ENCODE measurements at places on chromosomes 12 and 14.

DNA sequence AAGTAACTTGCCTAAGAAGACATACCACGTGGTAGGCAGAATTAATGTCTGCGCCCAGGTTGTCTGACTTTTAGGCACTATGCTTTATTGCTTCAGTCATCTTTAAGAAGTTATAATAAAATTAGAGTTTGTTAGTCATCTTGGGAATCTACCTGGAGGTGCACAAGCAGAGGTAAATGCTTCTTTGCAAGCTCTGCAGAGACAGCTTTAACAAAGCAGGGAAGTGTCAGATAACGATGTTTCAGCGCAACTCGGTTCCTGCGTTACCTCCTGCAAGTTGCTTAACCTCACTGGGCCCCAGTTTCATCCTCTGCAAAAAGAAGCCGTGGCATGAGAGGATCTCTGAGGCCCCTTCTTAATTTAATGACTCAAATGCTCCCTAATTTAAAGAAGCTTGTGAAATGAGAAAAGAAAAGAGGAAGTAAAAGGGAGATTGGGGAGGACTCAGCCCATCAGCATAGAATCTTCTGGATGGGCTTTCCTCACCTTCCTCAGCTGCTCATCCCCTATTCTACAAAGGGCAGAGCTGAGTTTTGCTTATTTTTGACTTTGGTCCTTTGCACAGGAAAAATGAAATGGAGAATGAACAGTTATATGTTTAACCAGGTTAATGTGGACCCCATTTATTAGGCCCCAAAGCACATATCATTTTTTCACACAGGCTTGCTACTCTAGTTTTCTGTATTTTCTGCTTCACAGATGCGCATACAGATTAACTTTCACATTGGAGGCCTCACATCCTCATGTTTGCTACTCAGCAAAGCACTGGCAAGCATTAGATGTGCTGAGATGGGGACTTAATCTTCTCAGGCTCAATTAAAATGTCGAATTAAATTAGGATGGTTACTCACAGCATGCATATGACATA is 5.1 kb downstream of the ARHGDIB start:
- H3K4me3 ChIP-seq = peak overlapping the region; percentile 7
- H3K27me3 ChIP-seq = no peaks in the 10 kb centered on the region
- peaks cover 73% of the 10 kb centered on the region for H3K4me1 ChIP-seq
- DNase-seq = no peak
- H3K36me3 ChIP-seq = no peaks in the 10 kb centered on the region
- H3K27ac ChIP-seq = peak overlapping the region; percentile 12

DNA sequence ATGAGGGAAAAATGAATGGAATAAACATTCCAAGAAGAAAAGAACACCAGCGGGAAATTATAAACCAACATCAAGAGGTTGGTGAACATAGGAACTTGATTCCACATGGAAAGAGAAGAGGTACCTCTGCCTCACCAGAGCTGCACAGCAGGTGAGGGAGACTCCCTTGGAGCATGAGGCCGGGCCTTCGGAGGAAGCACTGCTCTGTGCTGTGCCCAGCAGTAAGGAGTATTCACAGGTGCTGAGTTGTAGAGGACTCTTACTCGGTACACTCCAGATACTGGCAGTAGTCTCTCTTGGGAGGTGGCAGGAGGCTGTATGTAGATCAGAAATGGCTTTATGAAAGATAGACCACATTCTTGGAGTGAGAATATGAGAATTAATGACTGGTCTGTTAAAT is 76.0 kb downstream of the NPAS3 start:
- H3K36me3 ChIP-seq = no peaks in the 10 kb centered on the region
- no peaks in the 10 kb centered on the region for H3K4me1 ChIP-seq
- H3K27me3 ChIP-seq = no peaks in the 10 kb centered on the region
- H3K27ac ChIP-seq = no peak overlapping the region
- H3K4me3 ChIP-seq = no peak overlapping the region

DNA sequence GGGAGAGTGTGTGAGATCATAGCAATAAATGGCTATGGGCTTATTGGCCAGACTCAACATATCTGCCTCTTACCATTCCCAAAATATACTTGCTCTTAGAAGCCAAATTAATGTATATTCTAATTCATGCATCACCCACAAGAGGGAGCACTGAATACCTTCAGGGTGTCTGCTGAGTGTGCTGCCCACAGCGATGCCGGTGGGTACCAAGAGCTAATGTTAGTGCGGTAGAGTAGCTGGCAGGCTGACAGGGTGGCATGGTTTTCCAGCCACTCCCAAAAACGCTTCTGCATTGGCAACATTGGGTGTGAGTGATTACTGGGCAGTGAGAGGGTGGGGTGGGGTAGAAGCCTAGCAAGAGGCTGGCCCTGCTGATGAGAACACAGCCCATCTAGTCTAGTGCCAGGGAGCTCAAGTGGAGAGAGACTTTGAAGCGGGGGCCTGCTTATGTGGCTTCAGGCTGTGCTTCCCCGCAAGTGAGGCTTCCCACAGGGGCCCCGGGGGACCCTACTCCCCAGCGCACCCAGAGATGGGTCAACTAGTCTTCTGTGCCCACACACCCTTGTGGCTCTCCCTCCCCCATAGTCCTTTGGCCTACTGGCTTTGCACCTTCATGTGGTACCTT is 9.2 kb upstream of the PLEKHD1 start:
- no peaks in the 10 kb centered on the region for H3K4me1 ChIP-seq
- H3K36me3 ChIP-seq = no peaks in the 10 kb centered on the region
- H3K4me3 ChIP-seq = no peak overlapping the region
- H3K27ac ChIP-seq = no peak overlapping the region
- no peak for DNase-seq

GRCh38 chr12:5570416-5570815 is 138.5 kb downstream of the NTF3 start:
- DNase-seq = no peak
- H3K27ac ChIP-seq = no peak overlapping the region
- no peak overlapping the region for H3K4me3 ChIP-seq
- no peaks in the 10 kb centered on the region for H3K4me1 ChIP-seq
- no peaks in the 10 kb centered on the region for H3K36me3 ChIP-seq

DNA sequence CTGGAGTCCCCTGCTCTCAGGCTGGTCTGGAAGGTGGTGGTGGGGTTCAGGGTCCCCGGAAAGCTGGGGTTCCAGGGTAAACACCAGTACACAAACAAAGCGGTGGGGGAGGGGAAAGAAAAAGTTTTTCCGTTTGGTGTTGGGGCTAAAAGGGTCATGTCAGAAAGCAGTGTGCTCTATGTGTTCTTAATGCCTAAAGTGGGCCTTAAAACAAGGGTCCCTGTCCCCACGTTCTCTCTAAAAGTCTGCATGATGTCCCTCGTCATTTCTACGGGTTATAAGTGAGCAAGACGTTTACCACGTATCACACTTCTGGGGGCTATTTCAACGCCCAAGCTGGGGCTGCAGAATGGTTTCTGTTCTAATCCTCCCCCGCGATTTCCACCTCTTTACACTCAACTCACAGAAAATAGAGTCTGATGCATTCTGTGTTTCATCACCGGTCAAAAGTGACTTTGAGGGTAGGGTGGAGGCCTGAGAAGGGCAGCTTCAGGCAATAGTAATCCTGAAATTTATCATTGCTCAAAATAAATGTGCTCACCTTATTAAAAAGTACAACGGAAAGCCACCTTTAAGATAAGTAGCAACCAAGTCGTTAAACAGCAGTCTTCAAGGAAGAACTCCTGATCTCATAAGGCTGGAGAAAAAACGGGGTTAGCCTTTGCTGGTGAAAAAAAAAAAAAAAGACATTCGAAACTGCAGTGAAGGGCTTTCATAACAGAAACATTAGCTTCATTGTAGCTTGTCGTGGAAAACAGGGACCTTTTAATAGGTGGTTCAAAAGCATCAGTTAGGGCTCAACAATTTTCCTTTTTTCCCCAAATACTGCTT is 63.9 kb upstream of the PTGR2 start:
- no peaks in the 10 kb centered on the region for H3K27me3 ChIP-seq
- peaks cover 66% of the 10 kb centered on the region for H3K4me1 ChIP-seq
- no peaks in the 10 kb centered on the region for H3K36me3 ChIP-seq
- DNase-seq = no peak
- H3K4me3 ChIP-seq = peak overlapping the region; percentile 89

- H3K36me3 ChIP-seq = no peaks in the 10 kb centered on the region
- H3K27ac ChIP-seq = no peak overlapping the region
- H3K4me3 ChIP-seq = no peak overlapping the region
- H3K27me3 ChIP-seq = no peaks in the 10 kb centered on the region
- no peak for DNase-seq
Observed at GRCh38 chr12:69149270-69149669, 90.1 kb upstream of the CPSF6 start.

GRCh38 chr12:40375076-40375475 is 150.3 kb downstream of the LRRK2 start:
- no peaks in the 10 kb centered on the region for H3K4me1 ChIP-seq
- H3K27ac ChIP-seq = no peak overlapping the region
- H3K36me3 ChIP-seq = no peaks in the 10 kb centered on the region
- no peaks in the 10 kb centered on the region for H3K27me3 ChIP-seq

Data from thoracic aorta (tissue), 2 donors.